ENCODE measurements at places on chromosomes 2 and 18.
A peak's percentile ranks its signal among the peaks of the same experiment; 100 is the strongest.

DNA sequence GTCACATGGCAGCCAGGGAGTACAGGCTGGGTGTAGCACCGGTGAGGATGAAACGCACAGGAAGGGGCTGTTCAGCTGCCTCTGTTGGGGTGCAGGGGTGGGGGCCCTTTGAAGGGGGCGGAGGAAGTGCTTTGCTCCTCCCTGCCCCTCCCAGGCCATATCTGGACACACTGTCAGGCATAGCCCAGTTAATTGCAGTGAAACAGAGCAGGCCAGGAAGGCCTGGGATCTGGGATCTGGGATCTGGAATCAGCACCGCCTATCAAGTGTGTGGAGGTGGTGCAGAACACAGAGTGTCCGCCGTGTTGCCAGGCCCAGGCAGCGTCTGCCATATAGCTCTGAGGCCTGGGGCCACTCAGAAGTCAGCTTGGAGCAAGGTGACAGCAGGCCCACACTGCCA is 119.3 kb upstream of the MSH2 start:
- DNase-seq: no peak

DNA sequence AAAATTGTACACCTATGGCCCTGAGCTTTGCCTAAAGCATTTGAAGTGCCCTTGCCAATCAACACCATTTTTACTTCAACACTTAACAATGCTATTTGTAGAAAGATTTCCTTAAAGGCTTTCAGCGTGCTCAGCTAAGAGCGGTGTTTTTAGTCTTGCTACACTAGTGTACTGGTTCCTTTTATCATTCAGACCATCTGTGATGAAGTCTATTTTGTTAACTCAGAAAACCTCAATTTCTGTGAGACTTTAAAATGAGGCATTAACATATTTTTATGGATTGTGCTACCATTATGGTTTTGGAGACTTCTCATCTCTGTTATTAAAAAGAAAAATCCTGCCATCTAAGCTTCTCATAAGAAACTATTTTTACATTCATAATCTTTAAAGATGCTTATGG is 46.6 kb upstream of the EHBP1 start:
- no peak for DNase-seq

DNA sequence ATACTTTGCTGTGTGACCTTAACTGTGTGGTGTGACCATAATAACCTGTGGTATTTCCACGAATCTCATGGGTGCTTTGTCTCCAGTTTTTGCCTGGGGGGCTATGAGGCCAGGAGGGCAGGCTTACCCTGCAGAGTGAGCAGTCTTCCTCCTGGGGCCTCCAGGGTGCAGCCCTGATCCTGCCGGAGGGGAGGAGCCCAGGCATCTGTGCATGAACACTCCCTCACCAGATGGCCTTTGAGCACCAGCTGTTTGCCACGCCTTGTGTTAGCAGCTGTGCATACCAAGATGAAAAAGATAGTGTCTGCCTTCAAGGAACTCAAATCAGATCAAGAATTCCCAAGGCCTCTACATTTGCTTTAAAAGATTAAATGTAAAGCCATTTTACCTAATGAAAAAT is 75.0 kb upstream of the RBM44 start:
- no peak for DNase-seq

GRCh38 chr2:148509288-148509902 is 135.2 kb upstream of the EPC2 start:
- DNase-seq: peak; percentile 82

DNA sequence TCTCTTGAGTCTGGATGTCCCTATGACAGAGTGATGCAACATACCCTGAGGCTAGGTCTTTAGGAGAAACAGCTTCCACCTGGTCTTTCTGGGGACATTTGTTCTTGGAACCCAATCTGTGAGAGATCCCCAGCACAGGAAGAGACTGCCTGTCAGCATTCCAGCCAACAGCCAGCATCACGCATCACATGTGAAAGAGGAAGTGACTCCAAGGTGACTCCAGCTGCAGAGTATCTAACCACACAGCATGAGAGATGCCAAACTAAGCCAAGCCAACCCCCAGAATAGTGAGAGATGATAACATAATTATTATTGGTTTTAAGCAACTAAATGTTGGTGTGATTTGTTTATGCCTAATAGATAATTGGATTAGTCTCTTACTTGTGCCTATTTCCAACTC is 35.7 kb downstream of the C18orf63 start:
- no peak for DNase-seq

DNA sequence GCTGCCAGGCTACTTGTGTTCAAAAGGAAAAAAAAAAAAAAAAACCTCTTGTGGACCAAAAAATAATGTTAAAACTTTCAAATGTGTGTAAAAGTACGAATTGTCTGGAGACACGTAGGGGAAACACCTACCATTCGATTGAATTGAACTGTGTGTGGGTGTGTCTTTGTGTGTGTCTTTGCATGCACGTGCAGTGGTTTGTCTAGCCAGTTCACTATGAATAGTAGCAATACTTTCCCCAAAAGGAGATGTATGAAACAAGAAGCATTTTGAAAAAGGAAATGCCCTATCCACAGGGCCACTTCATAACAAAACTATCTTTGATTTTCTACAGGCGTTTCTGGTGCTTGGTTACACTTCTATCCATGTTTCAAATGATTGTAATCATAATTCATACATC is 186.8 kb downstream of the RPRM start:
- no peak for DNase-seq

DNA sequence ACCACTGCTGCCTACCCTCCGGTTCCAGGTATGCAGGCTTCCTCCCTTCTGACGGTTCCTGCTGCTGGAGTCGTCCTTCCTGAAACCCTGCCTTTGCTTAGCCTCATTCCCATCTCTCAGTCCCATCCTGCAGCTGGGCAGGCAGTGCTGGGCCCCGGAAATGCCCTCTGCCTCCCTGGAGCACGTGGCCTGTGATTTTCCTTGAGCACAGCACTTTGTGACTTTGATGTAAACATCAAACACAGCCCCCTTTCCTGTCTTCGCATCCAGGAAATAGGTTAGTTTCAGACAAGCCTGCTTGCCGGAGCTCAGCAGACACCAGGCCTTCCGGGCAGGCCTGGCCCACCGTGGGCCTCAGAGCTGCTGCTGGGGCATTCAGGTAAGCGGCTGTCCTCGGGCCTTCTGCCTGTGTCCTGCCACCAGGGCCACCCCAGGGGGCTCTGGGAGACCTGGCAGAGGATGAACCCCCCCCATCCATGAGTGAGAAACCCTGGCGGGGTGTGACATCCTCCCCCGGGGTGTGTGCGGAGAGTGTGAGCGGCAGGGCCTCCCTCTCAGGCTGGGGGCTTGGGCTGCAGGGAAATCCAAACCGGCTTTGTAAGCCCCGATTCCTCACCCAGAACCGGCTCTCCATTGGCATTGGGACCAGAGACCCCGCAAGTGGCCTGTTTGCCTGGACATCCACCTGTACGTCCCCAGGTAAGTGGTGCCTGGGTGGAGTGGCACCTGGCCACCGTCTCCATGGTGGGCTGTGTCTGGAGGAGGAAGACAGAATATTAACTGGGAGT is at the start of gene ZAP70:
TSS of gene ZAP70 (plus strand) at position 281 of the 788 bp plus-strand sequence. CDS start 10,461 bp downstream, outside the sequence.
- DNase-seq: peak; percentile 63

GRCh38 chr2:194203898-194204297 is 1453.1 kb upstream of the SLC39A10 start:
- no peak for DNase-seq

GRCh38 chr2:42792087-42792582 is 248 bp downstream of the HAAO start:
- DNase-seq: peak; percentile 24

GRCh38 chr2:238551091-238551490 is 124.4 kb downstream of the ASB1 start:
- DNase-seq: no peak

DNA sequence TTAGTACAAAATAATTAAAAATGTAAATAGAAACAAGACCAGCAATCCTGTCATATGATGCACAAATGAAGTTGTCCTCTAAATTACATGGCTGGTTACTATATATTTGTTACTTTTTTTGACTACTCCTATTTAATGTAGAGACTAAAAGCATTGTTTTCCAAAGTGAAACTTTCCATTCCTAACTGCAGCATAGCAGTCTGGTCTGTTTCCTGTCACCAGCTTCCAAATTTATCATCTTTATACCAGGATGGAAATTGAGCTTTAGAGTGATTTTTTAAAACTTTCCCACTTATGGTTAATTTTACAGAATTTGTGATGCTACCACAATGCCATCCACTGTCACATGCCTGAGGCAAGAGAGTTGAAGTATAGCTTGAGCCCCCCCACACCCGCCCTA is 33.5 kb upstream of the RAB27B start:
- DNase-seq: no peak

DNA sequence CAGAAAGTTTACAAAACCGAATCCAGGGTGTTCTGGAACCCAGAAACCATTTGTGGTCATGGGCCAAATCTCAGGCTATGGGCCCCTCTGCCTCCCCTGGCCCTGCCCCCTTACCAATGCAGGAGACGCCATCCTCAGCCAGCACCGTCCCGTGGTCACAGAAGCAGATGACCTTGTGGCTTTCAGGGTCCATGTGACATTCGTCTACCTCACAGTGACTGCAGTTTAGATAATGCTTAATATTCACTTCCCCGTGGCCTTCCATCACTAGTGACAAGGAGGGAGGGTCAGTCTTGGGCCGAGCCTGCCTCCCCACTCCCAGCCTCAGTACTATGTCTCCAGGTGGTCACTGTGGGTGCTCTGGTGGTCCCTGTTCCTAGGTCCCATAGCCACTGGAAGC is 111.6 kb downstream of the CLIP4 start:
- no peak for DNase-seq

- no peak for DNase-seq
Measured at GRCh38 chr2:36559221-36559942, 38.6 kb downstream of the FEZ2 start.

DNA sequence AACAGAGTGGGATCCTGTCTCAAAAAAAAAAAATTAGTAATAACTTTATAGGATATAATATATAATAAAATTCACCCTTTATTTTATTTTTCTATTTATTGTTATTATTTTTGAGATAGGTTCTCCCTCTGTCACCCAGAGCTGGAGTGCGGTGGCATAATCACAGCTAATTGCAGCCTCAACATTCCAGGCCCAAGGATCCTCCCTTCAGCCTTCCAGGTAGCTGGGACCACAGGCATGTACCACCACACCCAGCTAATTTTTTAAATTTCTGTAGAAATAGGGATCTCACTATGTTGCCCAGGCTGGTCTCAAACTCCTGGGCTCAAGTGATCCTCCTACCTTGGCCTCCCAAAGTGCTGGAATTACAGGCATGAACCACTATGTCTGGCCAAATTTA is 958 bp downstream of the C2orf92 start:
- DNase-seq: no peak

DNA sequence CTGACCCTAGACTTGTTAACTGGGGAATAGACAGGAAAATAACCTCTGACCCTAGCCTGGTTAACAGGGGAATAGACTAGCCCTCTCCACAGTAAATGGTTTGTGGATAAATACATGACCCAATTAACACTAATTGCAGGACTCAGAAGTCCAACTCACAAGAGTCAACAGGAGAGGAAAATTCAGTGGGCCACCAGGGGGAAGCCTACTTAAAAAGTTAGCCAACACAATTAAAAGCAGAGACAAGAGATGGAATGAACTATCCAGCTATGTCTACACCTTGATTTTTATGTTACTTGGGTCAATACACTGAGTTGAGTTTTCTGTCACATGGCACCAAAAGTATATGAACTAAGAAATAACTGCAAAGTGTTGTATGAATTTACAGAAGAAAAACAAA is 158.8 kb upstream of the SLC39A10 start:
- peak; percentile 55 for DNase-seq

- DNase-seq: no peak
Measured at GRCh38 chr2:113406114-113406513, 31.4 kb upstream of the ZNG1B start.

GRCh38 chr2:99631700-99632099 is 141.9 kb upstream of the REV1 start:
- DNase-seq: no peak

DNA sequence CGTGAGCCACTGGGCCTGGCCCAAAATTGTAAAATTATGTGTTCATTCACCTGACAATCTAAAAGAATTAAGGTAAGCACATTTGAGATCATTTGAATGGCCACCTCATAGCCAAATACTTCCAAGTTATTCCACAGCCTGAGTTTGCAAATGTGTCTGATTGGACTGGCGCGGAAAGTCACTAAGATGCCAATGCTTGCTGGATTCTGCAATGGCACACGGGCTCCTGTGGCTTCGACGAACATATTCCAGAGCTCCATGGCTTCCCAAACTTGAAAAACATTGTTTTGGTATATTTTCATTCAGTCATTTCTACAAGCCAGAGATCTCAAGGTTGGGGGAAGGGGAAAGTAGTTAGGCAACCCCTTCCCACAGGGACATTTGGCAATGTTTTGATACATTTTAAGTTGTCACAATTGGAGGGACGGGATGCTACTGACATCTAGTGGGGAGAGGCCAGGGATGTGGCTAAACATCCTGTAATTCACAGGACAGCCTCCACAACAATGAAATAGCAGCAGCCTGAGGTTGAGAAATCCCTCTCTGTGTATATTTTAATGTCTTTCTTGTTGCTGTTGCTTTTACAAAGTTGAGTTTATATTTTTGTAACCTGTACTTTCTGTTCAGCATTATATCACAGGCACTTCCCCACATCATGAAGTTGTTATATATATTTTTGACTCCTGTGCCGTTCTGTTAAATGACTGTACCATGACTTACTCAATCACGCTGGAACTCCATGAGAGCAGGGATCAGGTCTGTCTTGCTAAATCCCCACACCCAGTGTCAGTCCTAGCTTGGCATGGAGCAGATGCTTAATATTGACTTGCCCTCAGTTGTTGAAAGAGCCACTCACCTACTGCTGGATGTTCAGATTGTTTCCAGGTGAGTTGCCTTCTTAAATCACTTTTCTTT is 56.9 kb downstream of the COL4A4 start:
- DNase-seq: peak; percentile 18

DNA sequence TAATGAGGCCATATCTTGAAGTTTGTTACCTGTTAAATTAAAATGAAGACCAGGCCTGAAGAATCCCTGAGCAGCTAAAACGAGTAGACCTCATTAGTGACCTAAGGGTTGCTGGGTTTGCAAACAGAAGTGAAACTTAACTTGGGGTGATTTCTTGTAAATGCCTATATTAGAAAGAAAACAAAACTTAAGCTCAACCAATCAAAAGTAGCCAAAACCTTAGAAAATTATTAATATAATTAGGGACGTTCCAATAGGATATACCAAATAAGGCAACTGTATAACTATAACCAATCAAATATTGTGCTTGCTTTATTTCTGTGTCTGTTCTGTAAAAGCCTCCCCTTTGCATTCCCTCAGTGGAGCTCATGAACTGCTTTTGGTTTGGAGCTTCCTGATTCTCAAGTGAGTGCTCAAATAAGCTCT is 137.9 kb upstream of the VRK2 start:
- DNase-seq: no peak

GRCh38 chr2:10159581-10160131 is 37.1 kb downstream of the RRM2 start:
- no peak for DNase-seq

- no peak for DNase-seq
Measured at GRCh38 chr18:2448565-2449151, 122.6 kb downstream of the METTL4 start.

- DNase-seq: no peak
Measured at GRCh38 chr2:169709331-169709730, 15.1 kb downstream of the PHOSPHO2 start.

- no peak for DNase-seq
Measured at GRCh38 chr2:155393406-155393805, 694.9 kb downstream of the KCNJ3 start.

GRCh38 chr2:211564441-211564840 is 974.2 kb downstream of the ERBB4 start:
- no peak for DNase-seq

Measured in activated naive CD4-positive, alpha-beta T cell treated with anti-CD3 and anti-CD28 coated beads, Interleukin-2, amount 50 U/mL, for 16 hours (primary cell).